ENCODE measurements at places on chromosomes 7 and 10.
A peak's percentile ranks its signal among the peaks of the same experiment; 100 is the strongest.

DNA sequence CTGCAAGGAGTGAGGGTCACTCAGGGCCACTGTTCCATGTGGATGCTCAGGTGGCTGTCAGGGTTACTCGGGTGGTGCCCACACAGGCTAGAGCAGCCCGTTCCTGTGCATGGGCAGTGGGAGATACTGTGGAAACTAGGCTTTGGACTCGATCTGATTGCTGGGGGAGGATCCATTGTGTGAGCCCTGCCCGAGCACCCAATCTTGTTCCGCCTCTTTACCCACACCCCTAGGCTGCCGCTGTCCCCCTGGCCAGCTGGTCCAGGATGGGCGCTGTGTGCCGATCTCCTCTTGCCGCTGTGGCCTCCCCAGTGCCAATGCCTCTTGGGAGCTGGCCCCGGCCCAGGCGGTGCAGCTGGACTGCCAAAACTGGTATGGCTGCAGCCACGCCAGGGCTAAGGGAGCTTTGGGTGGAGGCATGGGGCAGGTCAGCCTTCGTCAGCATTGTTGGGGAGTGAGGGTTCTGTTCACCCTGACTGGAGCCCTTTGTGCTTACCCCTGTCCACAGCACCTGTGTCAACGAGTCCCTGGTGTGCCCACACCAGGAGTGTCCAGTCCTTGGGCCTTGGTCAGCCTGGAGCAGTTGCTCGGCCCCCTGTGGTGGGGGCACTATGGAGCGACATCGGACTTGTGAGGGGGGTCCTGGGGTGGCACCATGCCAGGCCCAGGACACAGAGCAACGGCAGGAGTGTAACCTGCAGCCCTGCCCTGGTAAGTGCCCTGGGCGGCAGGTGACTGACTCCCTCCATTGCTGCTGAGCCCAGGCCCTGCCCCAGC lies 12.4 kb upstream of the ZNF862 start:
- no peak for DNase-seq

DNA sequence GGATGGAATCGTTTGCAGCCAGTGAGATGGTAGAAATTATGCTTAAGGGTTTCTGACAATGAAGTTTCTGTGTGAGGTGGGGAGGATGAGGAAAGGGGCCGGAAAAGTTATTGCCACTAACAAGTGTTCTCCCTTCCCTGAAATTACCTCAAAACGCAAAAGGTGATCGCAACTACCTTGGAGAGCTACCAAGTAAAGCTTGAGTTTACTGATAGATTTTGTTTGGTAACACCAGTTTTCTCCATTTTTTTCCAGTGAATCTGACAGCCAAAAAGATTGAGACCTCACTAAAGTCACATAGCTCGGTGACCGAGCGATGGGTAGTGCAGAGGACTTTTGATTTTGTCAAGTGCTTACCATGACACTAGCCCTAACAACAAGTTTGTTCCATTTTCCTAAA lies 1.6 kb downstream of the SUV39H2 start:
- no peak for DNase-seq

DNA sequence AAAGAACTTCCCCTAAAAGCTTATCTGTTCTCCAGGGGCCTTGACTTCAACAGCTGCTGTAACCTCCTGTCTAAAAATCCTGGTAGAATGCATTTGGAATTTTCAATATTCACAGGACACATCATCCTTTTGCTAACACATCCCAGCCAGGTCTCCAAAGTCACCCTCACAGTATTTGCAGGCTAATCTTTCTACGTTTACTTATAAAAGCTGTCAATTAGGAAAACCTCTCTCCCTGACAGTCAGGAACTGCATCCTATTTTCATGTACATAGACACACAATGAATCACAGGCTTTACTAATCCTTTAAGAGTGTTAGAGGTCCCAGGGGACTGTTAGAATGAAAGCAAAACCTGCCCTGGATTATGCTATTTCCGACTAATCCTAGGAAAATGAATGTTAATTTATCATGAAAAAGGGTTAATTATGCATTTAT lies 102.2 kb downstream of the GFRA1 start:
- no peak for DNase-seq

DNA sequence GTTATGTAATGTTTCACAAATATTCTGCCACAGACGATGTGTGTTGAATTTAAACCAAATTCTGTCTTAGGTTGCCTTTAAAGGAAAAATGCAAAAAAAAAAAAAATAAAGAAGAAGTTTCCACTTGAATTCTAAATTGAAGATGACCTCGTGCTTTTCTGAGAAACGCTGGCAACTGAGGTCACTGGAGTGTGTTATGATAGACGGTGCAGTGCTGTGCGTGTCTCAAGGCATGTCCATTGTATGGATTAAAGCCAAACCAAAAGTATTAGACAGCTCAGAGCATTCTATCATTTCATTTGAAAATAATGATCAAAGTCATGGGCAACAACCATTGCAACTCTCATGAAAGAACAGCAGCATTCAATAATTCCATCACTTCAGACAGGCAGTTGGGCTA lies 483.9 kb downstream of the GRM8 start:
- DNase-seq, result no peak

DNA sequence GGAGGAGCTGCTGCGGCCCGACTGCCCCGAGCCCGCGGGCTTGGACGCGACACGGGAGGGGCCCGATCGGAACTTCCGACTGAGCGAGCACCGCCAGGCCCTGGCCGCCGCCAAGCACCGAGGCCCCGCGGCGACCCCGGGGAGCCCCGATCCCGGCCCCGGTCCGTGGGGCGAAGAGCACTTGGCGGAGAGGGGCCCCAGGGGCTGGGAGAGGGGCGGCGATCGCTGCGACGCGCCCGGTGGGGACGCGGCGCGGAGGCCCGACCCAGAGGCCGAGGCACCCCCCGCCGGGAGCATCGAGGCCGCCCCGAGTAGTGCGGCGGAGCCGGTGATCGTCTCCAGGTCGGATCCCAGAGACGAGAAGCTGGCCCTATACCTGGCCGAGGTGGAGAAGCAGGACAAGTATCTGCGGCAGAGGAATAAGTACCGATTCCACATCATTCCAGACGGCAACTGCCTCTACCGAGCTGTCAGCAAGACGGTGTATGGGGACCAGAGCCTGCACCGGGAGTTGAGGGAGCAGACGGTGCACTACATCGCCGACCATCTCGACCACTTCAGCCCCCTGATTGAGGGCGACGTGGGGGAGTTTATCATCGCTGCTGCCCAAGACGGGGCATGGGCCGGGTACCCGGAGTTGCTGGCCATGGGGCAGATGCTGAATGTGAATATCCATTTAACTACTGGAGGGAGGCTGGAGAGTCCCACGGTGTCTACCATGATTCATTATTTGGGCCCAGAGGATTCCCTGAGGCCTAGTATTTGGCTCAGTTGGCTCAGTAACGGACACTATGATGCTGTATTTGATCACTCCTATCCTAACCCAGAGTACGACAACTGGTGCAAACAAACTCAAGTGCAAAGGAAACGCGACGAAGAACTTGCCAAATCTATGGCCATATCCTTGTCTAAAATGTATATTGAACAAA lies 1.4 kb downstream of the OTUD1 start:
- peak; percentile 10 for DNase-seq

DNA sequence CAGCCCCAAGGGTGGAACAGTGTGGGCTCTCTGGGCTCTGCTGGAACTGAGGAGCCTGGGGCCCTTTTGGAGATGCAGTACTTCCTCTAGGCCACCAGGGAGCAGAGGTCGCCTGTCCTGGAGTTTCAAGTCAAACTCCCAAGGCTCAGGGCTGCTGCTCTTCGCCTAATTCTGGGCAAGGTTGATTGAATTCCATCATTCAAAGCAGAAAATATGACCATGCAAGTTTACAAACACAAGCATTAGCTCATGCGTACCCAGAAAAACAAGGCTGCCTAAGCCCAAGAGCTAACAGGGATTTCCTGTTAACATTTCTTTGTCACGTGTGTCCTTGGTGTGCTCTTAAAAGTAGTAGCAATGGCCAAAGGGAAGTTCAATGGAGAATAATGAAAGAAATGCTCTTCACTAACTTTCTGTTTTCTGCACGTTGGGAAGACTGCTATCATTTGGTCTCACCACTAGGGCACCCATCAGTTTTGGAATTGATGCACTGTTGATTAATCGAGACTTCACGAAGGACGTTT lies 20.1 kb downstream of the LDB3 start:
- DNase-seq, result no peak

DNA sequence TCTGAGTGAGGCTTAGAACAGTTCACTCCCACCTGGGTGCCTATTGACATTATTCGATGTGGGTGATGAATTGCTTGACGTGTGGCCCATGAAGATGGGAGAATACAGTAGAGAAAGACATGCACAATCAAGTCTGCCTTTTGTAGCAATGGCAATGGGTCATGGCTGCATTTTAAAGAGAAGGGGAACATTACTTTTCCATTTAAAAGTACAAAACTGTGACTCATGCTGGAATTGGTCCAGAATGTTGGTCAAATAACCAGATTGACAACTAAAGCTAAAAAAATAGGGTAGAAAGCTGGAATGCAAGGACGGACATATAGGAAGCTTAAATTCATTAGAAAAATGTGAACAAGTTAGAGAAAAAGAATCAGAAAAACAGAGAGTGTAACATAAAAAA lies 104.1 kb upstream of the SLC25A13 start:
- DNase-seq, result no peak

DNA sequence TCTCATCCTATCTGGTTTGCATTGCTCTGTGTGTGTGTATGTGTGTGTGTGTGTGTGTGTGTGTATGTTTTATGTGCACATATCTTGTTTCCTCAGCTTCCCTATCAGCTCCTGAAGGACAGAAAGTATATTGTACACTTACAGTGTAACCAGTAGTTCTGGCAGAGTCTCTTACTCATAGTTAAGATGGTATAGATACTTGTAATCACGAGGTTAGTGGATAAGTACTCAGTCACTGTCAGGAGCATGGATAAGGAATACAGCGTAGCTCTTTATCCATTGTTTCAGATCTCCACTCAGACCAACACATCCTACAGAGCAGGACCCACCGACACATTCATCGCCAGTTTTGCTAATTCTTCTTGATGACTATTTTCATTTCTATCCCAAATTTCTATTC lies 275.0 kb downstream of the TSPAN12 start:
- DNase-seq, result no peak

DNA sequence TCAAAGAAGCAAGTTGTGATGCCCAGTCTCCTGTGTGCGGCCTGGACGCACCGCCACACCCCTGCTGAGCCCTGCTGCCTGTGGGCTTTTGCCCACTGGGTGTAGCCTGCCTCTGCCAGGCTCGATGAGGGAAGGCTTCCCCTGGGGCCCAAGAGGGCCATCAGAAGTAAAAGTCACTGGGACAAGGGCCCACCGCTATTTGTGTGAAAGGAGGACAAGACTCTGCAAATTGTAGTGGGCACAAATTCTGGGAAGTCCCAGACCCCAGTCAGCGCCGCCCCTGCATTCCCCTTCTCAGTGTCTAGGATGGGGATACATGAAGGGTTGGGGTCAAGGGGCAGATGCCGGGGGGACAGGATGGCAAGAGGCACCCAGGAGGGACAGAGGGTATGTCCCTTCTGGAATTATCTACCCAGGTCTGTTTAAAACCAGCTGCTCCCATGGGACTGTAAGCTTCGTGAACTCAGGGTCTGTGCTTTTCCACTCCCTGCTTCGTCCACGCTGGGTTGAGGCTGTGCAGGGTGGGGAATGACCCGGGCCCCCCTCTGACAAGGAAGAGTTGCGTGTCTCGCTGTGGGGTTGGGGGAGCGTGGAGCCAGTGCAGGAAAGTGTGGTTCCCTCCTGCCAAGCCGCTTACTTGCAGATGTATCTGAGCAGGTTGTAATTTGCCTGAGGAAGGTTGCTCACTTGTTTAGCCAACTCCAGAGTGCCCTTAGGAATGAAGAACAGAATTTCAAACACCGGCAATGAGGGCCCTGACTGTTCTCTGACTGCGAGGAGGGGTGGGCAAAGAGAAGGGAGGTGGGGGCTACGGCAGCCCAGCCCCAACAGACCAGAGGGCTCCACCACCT lies 147.2 kb downstream of the MAPK8 start:
- no peak for DNase-seq

GRCh38 chr7:24733414-24734060 lies 23.7 kb downstream of the GSDME start:
- DNase-seq, result no peak

- no peak for DNase-seq
These were observed 4.2 kb upstream of the OPN4 start for GRCh38 chr10:86650151-86650550.

GRCh38 chr10:91340613-91341362 lies 69.4 kb upstream of the HECTD2 start:
- no peak for DNase-seq

- DNase-seq, result no peak
These were observed 26.1 kb downstream of the CALML3 start for GRCh38 chr10:5550621-5551530.

- no peak for DNase-seq
These were observed 78.6 kb downstream of the FAM53B start for GRCh38 chr10:124665558-124665957.

- DNase-seq, result no peak
These were observed 57.2 kb upstream of the ARID5B start for GRCh38 chr10:61844116-61844822.

DNA sequence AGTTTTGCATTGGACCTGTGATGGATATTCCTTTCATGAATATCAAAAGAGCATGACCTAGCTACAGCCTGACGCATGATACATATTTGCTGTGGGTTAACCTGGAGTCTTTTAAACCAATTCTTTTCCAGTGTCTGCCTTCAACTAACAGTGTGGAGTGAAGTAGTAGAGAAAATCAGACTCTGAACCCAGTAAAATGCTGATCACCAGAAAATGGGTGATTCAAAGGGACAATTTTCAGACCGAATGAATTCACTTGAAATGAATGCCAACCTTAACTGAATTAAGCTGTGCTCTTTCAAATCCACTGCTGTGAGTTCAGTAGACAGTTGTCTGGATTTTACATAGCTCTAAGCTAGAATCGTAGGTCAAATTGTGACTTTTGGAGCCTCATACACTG lies 123.0 kb downstream of the CDK14 start:
- no peak for DNase-seq

GRCh38 chr7:149568218-149568617 lies 70.6 kb upstream of the ZNF746 start:
- no peak for DNase-seq

DNA sequence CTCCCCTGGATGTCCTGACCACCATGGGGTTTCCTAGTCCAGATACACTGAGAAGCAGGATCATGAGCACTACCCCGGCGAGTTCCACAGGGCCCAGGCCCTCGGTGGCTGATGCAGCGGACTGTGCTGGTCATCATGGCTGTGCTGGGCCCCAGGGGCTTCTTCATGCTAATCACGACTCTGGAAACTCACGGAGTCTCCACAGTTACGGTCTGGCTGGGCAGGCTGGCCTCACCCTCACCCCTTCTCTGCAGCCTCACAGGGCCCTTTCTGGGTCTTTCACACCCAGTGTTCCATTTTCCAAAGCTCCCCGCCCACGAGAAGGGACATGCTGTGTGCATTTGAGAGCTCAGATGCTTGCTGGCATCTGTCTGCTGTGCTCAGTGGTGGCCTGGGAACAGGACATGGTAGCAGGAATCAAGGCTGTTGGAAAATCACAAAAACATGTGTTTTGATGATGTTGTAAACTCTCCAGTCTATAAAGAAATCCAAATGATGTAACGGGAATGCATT lies 119.0 kb downstream of the PTPN20 start:
- DNase-seq, result no peak

GRCh38 chr10:43857206-43857930 lies 208.7 kb upstream of the ZNF32 start:
- no peak for DNase-seq

GRCh38 chr7:157573244-157573643 lies 236.4 kb downstream of the DNAJB6 start:
- no peak for DNase-seq
